Retinal pigment epithelial cell (primary cell): ENCODE measurements at places on chromosomes 2 and 18.

GRCh38 chr2:31249009-31249690, 15.2 kb downstream of the EHD3 start:
- no peak for DNase-seq

- DNase-seq = peak; percentile 3
These were observed 86.0 kb upstream of the ALPP start for GRCh38 chr2:232292395-232293154.

GRCh38 chr2:172082944-172083627, 2.2 kb upstream of the DLX1 start:
- no peak for DNase-seq

DNA sequence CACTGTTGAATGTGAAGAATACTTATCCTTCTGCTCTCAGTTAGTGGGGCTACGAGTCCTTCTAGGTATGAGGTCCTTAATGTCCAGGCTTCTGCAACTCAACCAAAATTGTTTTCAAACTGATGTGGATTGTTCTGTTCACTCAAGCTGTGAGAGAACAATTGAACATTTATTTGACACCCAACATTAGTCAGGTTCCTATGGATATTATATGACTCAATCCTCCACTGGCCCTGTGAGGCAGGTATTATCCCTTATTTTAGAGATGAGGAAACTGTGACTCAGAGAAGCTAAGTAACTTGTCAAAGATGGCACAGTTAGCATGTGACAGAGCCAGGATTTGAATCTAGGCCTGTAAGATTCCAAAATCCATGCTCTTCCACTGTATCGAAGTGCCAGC, 1.2 kb upstream of the LYG2 start:
- DNase-seq = no peak

- DNase-seq = peak; percentile 1
These were observed 5.5 kb downstream of the SALL3 start for GRCh38 chr18:78984941-78985784.

DNA sequence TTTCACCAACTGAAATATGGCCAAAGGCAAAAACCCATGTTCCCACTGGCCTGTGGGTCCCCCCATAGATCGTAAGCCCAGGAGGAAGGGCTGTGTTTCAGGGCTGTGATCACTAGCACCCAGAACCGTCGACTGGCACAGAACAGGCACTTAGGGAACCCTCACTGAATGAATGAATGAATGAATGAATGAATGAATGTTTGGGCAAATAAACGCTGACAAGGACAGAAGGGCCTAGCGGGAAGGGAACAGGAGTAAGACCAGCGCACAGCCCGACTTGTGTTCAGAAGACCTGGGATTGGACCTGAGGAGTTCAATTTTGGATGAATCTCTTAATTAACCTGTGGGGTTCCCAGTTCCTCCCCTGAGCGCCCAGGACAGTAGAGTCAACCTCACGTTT, 76.2 kb downstream of the TPO start:
- DNase-seq = no peak

GRCh38 chr2:157443090-157443489, 799 bp downstream of the CYTIP start:
- DNase-seq = no peak

DNA sequence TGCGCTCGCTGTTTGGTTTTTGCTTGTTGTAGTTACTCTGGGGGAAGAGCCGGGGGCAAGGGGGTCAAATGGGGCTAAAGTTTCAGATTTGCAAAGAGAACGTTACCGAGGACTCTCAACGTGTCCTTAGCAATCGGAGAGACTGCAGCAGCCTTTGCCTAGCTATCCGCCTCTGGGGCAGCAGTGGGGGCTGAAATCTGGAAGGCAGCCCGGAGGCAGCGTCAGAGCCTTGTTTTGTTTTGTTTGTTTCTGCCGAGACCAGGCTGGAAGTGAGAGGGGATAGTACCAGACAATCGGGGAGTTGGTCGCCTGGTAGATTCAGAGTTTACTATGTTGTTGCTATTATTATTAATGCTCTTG, 1.2 kb downstream of the CDH20 start:
- DNase-seq = no peak

DNA sequence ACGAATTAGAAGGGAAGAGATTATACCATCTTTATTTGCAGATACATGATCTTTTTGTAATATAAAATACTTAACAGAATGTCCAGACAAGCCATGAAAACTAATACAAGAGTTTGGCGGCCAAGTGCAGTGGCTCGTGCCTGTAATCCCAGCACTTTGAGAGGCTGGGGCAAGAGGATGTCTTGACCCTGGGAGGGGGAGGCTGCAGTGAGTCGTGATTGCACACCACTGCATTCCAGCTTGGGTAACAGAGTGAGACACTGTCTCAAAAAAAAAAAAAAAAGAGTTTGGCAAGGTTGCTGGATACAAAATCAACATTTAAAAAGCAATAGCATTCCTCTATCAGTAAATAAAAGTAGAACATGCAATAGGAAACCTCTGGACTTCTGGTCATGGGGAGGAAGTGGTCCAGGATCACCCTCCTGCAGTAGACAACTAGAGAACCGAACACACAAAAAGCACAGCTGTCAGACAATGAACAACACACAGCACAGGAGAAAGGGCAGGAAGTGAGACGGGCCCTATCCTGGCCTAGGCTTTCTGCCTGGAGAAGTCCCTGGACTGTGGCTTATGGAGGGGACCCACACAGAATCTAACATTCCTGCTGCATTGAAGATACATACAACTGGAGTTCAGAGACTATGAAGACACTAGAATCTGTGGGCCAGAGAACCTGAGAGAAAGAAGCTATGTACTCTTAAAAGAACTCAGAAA, 118.9 kb upstream of the ARL4C start:
- no peak for DNase-seq
